ENCODE measurements at places on chromosomes 1 and 21.
A peak's percentile ranks its signal among the peaks of the same experiment; 100 is the strongest.

DNA sequence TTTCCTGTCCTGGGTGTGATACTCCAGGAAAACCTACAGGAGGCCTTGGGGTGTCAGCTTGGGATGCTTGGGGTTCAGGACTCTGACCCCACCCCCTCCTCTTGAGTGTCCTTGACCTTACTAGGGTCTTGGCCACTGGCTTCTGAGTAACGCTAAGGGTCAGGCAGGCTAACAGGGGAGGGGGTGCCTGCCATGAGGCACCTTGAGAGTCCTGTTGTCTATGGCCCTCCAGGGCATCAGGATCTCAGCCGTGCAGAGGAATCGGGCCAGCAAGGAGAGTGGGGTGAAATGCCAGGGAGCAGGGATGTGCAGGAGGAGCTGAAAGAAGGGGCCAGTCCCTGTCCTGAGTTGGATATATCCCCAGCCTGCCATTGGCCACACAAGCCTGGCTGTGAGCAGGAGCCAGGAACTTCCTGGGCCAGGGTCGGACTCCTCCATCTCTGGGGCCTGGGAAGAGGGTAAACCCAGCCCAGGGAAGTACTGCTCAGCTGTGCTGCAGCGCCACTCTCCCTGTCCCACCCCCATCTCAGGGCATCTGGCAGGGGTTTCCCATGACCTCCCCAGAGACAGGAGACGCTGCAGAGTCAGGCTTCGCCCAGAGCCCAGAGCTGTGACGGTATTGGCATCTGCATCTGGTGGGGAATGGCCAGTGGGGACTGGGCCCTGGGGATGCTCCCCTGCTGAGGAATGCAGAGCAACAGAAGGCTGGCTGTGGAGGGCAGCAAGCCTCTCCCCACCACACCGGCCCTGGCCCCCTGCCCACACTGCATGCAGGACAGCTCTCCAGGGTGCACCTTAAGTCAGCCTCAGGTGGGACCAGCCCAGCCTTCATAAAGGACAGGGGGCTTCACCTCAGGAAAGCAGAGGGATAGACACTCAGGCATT lies 6.3 kb downstream of the KIF21B start:
- H3K4me1 ChIP-seq: peaks cover 38% of the 10 kb centered on the region
- no peak overlapping the region for H3K4me3 ChIP-seq
- peaks cover 20% of the 10 kb centered on the region for H3K27me3 ChIP-seq
- DNase-seq: no peak
- H3K27ac ChIP-seq: no peak overlapping the region

GRCh38 chr1:21930080-21930571 lies 7.0 kb downstream of the HSPG2 start:
- H3K4me1 ChIP-seq: peaks cover 13% of the 10 kb centered on the region
- DNase-seq: peak; percentile 85
- H3K4me3 ChIP-seq: no peak overlapping the region
- peaks cover 62% of the 10 kb centered on the region for H3K36me3 ChIP-seq
- peak overlapping the region; percentile 88 for H3K27ac ChIP-seq

DNA sequence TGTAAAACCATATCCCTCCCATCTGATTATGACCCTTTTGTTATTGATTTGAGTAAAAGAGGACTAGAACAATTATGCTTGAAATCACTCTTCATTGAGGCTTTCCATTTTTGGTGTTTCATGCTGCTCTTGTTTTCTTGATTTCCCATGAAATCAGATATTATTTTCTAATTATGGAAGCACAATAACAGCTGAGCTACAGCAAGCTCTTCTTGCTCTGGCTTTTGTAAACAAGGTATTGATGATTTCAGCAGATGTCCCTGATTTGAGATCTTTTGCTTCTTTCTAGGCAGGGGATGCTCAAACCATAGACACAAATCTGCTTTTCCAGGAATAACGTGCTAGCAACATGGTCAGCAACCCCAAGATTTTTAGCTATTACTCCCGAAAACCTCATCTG lies 607.8 kb downstream of the NCAM2 start:
- no peaks in the 10 kb centered on the region for H3K27me3 ChIP-seq
- DNase-seq: no peak
- H3K4me1 ChIP-seq: no peaks in the 10 kb centered on the region
- H3K4me3 ChIP-seq: no peak overlapping the region
- H3K36me3 ChIP-seq: no peaks in the 10 kb centered on the region

DNA sequence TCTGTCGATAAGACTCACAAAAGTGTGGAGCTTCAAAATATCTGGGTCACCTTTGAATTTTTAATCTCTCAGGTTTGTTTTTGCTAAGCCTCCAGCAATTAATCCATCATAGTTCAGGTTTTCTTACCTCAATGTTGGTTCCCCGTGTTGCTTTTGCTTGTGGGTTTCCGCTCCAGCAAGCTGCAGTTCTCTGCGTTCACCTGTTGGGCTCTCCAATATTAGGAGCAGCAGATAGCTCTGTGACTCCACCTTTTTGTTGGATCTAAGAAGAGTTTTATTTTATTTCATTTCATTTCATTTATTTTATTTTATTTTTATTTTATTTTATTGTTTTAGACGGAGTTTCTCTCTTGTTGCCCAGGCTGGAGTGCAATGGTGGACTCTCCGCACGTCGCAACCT lies 335.5 kb downstream of the COL11A1 start:
- H3K4me3 ChIP-seq: no peak overlapping the region
- no peaks in the 10 kb centered on the region for H3K4me1 ChIP-seq
- H3K27me3 ChIP-seq: no peaks in the 10 kb centered on the region
- no peak for DNase-seq
- no peak overlapping the region for H3K27ac ChIP-seq

DNA sequence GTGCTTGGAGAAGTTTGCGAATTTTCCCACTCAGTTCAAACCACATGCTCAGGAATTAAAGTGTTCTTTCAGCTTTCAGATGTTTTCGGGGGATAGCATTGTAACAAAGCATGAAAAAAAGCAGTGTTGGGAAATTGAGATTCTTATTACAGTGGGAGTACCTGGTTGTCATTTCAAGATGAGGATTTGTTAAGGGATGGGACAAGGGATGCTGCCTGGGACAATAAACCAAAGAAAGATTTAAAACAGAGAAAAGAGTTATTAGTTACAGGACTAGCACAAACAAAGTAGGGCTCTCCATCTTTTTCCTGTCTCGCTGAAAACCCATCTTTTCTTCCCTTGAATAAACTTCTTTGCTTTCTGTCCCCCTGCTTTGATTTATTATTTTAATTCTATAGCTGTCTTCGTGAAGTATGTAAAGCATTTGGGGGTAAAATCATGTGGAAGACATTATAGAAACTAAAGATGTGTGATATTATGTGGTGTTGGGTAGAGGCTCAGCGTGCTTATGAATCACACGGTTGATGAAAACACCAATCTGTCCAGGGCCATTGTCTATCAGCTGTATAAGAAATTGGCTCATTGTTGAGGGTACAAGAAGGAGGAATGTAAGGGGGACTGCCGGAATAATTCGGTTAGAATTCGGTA lies 277.6 kb downstream of the KIF26B start:
- no peaks in the 10 kb centered on the region for H3K27me3 ChIP-seq
- no peak overlapping the region for H3K27ac ChIP-seq
- H3K4me1 ChIP-seq: no peaks in the 10 kb centered on the region
- no peaks in the 10 kb centered on the region for H3K36me3 ChIP-seq
